ENCODE measurements at places on chromosomes 11 and 22.

GRCh38 chr11:115425816-115426215, 78.4 kb downstream of the CADM1 start:
- no peak for DNase-seq

GRCh38 chr11:68508425-68508824, 47.9 kb downstream of the PPP6R3 start:
- no peak for DNase-seq

DNA sequence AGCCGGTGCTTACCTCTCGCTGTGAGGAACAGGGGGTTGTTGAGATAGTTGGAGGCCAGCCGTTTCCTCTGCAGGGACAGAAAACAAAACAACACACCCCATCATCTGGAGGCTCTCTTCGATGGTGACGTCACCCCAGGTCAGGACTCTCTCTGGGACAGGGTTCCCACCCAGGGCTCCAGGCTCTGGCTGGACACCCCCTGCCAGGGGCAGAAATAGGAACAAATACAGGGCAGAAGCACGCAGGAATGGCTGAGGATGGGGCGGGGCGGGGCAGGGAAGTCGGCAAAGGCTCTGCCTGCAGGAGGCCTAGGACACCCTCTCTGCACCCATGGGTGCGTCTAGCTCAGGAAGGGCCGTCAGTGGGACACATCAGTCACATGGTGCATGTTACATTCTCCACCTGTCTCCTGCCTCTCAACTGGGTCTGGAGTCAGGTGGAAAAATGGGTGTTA, 118.5 kb downstream of the PHF21B start:
- peak; percentile 28 for DNase-seq

- no peak for DNase-seq
Measured at GRCh38 chr11:10247011-10247410, 47.0 kb downstream of the SBF2 start.

DNA sequence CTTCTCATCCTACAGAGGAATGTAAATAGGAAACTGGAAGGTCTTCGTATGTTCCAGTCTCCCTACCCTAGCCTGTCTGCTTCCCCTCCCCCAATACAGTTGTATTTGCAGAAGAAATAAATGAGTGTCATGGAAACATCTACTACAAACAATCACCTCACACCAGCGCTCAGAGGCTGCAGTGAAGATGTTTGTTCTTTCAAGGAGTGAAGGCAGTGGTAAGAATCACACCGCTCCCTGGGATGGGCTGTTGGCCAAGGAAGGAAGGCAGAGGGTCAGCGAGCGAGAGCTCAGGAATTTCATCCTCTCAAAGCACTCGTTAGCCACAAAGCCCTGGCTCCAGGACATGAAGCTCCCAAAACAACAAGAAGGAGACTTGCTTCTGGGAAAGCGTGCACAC, 1.1 kb upstream of the IGSF9B start:
- no peak for DNase-seq

- DNase-seq: no peak
Measured at GRCh38 chr11:125431481-125431880, 64.6 kb downstream of the FEZ1 start.

DNA sequence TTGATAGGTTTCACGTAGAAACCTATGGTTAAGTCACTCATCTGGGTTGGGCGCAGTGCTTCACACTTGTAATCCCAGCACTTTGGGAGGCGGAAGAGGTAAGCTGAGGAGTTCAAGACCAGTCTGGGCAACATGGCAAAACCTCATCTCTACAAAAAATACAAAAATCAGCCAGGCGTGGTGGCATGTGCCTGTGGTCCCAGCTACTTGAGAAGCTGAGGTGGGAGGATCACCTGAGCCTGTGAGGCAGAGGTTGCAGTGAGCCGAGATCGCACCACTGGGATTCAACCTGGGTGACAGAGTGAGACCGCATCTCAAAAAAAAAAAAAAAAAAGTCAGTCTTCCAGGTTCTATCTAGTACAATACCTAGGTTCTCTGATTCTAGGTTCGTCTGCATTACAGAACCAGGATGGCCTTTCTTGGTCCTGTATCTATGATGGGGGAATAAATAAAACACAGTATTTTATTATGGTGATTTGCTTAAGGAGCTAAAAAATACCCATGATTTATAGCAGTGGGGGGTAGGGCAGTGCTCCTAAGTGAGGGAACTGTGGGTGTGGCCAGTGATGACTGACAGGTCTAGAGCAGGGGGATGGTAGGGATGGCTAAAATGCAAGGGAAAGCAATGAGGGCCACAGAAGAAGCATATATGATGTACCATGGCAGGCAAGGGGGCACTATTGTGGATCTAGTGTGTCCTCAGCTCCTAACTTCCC, 65.5 kb upstream of the NUP160 start:
- DNase-seq: no peak

DNA sequence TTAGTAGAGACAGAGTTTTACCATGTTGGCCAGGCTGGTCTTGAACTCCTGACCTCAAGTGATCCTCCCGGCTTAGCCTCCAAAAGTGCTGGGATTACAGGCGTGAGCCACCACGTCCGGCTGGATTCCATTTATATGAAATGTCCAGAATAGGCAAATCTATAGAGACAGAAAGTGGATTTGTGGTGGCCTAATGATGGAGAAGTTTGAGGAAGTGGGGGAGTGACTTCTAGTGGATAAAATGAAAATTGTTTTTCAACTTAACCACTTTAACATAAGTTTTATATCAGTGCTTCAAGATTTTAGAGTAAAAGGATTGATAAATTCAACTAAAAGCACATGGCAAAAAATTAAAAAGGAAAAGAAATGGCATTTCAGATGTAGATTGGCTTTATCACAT, 66.2 kb downstream of the HIPK3 start:
- DNase-seq: no peak

- DNase-seq: peak; percentile 76
Measured at GRCh38 chr22:46162771-46163556, 12.6 kb downstream of the PPARA start.

- no peak for DNase-seq
Measured at GRCh38 chr11:127003260-127003981, 2.9 kb upstream of the KIRREL3 start.

DNA sequence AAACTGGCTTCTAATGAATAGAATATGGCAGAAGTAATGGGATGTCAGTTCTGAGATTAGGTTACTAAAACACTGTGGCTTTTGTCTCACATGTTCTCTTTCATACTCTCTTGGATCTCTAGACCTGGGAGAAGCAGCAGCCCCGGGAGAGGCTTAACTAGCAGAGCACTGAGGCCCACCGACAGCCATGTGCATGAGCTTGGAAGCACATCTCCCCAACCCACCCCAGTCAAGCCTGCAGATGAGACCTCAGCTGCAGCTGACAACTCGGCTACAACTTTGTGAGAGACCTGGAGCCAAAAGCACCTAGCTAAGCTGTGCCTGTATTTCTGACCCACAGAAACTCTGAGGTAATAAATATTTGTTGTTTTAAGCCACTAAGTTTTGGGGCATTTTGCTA, 100.8 kb downstream of the TRIM29 start:
- no peak for DNase-seq

- no peak for DNase-seq
Measured at GRCh38 chr11:109785714-109786113, 307.5 kb upstream of the ZC3H12C start.

DNA sequence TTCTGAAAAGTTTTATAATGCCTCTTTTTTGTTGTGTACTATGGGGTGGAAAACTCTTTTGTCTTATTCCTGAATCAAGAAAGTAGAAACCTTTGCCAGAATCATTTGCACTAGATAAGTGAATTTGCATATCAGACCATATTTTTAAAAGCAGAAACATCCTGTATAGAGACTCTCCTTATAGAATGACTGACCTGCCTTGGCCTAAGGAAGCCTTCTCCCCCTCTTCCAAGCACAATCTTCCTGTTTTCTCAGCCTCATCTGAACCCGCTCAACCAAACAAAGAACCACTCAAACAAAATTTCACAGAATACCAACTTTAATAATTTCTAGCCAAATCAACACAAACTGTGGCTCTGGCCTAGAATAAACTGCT, 60.3 kb downstream of the SIK3 start:
- DNase-seq: no peak

DNA sequence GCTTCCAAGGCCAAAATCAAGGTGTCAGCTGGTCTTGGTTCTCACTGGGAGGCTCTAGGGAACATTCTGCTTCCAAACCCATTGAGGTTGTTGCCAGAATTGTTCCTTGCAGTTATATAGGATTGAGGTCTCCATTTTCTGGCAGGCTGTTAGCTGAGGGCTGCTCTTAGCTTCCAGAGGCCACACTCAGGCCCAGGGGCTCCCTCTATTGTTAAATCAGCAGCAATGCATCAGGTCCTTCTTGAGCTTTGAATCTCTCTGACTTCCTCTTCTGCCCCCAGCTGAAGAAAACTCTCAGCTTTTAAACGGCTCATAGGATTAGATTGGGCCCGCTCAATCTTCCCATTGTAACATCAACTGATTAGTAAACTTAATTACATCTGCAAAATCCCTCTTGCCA, 39.3 kb upstream of the BSX start:
- DNase-seq: no peak

DNA sequence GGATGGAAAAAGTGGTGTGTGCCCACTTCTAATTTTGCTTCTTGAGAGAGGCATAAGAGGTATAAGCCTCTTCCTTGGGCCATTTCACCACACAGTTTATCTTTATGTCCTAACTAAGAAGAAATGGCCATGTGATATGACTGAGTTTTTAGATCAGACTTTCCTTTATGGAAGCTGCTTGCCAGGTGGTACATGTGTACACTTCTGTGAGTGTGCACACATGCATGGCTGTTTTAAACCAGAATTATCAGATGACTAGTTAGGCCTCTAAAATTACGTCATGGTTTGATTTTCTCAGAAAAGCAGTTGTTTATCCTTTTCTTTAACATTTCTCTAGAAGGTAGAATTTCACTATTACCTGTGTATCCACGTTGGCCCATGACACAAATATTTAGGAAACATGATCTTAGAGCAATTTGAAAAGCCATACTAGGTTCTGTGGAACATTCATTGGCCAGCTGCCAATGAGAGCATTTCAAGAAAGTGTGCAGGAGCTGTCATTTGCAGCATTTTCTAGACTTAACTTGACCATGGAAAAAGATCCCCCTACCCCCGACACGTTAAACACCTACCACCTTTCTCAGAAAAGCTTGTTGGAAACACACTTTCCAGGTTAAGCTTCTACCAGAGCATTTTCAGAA, 109.2 kb upstream of the GAL start:
- DNase-seq: no peak

GRCh38 chr11:61142424-61142823, 18.8 kb downstream of the VPS37C start:
- no peak for DNase-seq

- no peak for DNase-seq
Measured at GRCh38 chr11:5364214-5364613, 12.9 kb downstream of the OR51B6 start.

DNA sequence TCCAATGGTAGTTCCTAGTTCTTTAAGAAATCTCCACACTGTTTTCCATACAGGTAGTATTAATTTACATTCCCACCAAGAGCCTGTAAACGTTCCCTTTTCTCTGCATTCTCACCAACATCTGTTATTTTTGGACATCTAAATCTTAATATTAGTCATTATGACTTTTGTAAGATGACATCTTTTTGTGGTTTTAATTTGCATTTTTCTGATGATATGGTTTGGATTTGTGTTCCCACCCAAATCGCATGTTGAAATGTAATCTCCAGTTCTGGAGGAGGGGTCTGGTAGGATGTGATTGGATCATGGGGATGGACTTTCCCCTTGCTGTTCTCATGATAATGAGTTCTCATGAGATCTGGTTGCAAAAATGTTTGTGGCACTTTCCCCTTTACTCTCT, 89.0 kb downstream of the MUC15 start:
- no peak for DNase-seq

DNA sequence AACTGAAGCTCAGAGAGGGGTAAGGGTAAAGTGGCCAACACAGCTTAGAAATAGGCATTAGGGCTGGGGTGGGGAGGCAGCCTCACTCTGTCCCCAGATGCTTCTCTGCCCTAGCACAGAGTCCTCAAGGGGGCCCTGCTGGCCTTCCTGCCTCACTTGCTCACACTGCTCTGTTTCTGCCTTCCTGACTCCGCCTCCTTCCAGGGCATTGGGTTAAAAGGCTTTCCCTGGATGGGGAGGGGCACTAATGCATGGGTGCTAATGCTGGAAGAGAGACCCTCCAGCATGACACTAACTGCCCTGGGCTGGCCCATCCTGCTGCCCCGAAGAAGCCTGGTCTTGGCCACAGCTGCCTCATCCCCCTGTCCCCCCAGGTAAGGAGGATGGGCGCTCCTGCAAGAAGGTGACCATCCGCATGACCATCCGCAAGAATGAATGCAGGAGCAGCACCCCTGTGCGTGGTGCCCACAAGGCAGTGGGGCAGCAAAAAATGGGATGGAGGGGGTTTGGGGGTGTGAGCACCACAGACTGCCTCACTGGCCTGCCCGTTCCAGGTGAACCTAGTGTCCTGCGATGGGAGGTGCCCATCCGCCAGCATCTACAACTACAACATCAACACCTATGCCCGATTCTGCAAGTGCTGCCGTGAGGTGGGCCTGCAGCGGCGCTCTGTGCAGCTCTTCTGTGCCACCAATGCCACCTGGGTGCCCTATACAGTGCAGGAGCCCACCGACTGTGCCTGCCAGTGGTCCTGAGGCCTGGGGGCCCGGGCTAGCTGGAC, 74.0 kb upstream of the MYOD1 start:
- no peak for DNase-seq

DNA sequence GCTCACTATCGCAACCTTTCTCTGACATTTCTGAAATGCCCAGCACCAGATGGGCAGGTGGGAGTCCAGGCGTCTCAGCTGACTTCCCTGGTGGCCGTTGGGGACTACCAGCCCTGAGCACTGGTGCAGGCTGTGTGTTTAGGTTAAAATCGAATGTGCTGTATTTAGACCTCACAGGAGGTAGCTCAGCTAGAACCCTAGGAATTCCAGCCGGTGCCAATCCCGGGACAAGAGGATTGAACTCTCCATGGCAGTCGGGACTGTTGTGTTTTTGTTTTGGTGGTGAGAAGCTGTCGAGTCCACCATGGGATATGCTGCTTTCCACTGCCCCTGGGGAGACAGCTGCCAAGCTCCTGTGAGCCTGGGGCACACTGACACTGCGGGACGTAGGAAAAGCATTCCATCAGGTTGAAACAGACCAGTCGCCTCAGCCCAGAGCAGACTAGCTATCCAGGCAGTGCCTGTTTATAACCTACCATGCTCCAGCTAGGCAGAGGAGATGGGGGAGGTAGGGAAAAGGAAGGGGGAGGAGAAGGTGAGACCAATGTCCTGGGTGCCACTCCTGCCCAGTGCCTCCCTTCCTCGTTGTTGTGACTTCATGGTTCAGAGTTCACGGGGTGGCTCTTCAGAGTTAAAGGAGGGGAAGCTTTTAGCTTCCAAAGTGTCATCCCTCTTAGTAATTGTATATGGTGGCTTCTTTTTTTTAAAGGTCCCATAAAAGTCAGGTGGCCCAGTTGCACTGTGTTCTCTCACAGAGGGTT, 53.0 kb downstream of the MICAL2 start:
- no peak for DNase-seq

Data from left lobe of liver (tissue), 2 donors.